ENCODE measurements at places on chromosomes 4 and X.

- no peak for DNase-seq
These were observed 81.8 kb downstream of the TEX11 start for GRCh38 chrX:70826715-70827114.

DNA sequence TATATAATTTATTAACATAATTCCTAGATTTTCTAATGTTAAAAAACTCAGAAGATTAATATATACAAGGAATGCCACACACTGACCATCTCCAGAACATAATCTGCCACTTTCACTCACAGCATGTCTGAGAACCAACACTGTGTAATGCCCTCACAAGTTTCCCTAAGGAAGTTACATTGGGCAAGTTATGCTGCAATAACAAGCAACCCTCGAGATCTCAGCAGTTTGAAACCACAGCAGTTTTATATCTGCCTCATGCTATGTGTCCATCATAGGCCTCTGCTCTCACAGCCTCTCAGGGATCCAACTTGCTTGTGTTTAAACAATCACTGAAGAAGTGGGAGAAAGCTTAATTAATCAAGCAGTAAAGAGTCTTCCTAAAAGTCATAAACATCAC lies 250.0 kb upstream of the SLC7A11 start:
- DNase-seq: no peak

- no peak for DNase-seq
These were observed 23.4 kb downstream of the PPP4R3C start for GRCh38 chrX:27439771-27440170.

- DNase-seq: peak; percentile 58
These were observed 192.5 kb upstream of the STK26 start for GRCh38 chrX:131830400-131831184.

- DNase-seq: no peak
These were observed 115.1 kb downstream of the CAMK2D start for GRCh38 chr4:113646442-113646822.

GRCh38 chrX:134601240-134601765 lies 57.0 kb downstream of the PLAC1 start:
- DNase-seq: no peak

DNA sequence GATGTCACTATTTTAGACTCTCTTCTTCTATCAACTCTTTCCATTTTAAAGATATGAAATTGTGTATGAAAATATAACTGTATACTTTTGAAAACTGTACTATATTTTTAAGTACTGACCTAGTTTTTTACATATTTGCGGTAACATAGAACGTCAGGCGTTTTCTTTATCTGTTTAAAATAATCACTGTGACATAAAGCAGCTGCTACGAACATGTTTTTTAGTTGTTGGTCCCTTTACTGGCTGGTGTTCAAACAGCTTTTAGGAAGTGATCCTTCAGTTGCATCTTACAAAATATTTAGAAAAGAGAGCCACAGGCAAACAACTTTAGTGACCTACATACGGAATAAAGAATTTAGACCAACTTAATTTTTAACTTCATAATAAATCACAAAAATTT lies 73.1 kb downstream of the METTL14 start:
- no peak for DNase-seq

- no peak for DNase-seq
These were observed 9.2 kb upstream of the SLC25A43 start for GRCh38 chrX:119389871-119390501.

DNA sequence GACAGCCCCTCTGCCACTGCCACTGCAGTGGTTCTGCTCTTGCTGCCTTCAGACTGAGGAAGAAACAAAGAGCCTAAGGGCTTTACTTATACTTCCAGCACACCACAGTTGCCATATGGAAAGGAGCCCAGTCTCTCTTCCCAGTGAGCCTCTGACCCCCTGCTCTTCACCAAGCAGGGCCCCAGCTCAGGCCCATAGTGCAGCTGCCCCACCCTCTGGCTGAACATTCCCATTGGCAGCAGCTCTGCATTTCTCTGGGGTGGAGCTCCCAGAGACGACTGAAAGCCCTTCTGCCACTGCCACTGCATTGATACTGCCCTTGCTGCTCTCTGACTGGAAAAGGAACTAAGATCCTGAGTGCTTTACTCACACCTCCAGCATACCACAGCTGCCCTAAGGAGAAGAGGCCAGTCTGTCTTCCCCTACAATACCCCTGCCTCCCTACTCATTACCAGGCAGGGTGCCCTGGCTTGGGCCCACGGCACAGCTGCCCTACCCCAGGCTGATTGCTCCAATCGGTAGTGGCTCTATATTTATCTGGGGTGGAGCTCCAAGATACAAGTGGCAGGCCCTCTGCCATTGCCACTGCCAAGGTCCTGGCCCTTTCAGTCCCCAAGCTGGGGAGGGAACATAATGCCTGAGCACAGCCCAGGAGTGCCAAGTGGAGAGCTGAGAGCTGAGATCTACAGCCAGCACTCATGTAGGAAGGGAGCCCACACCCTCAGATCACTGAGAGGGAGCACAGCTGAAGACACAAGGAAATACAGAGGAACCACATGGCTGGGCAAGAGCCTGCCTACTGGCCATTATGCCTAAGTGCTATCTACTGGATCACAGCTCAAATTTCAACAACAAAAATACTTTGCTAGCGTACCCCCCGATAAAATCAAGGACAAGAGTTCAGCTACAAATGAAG lies 36.0 kb downstream of the AWAT2 start:
- DNase-seq: no peak

DNA sequence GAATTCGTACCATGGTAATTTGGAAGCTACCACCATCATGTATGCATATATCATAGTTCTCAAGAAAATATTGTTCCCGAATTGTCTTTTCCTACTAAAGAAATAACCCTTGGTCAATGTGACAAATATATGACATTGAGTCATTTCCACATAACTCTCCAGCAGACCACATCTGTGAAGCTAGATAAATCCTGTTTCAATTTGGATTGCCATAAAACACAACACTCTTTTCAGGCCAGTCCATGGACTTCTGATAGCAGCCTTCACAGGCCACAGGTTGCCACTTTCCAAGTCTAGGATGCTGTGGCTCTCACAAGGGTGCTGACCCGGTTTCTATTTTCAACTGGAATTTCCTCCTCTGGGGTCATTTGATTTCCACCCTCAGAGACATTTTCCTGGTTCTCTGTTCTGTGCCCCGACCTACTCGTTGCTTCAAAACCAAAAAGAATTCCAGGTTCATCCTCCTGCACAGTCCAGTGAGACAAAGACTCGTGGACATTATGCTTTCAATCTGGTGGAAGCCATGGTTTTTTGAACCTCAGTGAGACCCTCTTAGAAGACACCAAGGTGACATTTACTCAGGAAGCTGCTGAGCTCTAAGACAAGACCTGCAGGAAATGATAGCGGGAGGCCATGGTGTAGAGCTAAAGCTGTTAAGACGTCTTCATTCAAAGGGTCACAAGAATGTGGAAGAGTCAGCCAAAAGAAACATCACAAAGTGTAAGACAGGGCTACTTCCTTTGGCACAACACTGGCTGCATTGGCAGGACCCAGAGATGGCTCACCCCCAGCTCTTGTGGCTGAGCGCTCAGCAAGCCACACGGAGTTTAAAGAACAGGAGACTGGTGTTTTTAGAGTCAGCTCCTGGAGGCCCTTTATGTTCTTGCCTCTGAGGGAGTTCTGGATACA lies 119.8 kb downstream of the AMELX start:
- DNase-seq: no peak

DNA sequence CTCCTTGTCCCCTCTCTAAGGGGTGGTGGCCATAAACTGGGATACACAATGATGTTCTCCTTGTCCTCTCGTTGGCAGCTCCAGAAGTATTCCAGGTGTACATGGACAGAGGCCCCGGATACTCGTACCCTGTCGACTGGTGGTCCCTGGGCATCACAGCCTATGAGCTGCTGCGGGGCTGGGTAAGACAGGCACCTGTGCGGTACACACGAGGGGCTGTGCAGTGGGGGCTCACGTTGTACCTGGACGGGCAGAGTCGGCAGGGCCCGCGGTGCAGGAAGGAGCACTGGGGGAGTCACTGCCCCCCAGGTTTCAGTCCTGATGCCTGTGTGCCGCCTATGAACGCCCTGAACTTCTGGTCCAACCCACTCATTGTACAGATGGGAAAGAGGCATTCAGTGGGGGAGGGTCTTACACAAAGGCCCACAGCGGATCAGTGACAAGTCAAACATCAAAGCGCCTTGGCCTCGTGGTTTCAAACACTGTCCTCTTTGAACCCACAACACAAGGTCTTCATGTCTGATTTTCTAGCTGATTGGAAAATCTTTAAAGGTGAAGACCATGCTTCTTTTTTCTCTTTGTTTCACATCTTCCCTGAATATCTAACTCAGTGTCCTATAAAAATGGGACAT lies 261.6 kb downstream of the EVC2 start:
- DNase-seq: no peak

DNA sequence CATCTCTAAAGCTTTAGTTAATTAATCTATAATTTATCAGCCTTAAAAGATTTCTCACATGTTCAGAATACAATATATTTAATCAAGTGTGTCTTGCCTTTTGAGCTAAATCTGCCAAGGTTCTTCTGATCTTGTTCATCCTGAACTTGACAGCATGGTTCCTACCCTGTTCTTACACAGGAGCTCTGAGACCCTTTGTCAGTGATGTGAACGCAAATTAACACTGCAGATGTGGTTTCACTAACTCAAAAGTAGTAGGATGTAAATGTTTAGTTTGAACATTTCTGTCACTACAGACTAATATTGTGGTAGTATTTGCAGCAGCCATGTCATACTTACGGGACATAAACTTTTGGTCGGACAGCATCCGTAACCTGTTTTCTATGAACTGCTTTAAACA lies 59.4 kb downstream of the SMARCAD1 start:
- DNase-seq: no peak

- no peak for DNase-seq
These were observed 29.5 kb upstream of the KDR start for GRCh38 chr4:55154933-55155332.

- DNase-seq: peak; percentile 3
These were observed 80.8 kb upstream of the IQCM start for GRCh38 chr4:149896432-149896831.

- no peak for DNase-seq
These were observed 276.9 kb upstream of the TACR3 start for GRCh38 chr4:103996637-103997036.

DNA sequence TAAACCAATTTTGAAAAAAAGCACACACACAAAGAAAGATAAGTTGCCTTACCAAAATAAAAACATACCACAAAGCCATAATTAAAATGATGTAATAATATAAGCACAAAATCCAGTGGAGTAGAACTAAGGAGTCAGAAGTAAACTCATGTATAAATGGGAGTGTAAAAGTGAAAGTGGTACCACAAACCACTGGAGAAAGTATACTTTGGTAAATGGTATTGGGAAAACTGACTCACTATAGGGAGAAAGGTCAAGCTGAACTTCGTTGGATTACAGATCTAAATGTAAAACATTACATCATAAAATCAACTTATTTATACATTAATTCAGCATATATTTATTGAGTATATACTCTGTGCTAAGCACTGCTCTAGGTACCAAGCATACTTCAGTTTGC lies 46.3 kb upstream of the HHIP start:
- no peak for DNase-seq

DNA sequence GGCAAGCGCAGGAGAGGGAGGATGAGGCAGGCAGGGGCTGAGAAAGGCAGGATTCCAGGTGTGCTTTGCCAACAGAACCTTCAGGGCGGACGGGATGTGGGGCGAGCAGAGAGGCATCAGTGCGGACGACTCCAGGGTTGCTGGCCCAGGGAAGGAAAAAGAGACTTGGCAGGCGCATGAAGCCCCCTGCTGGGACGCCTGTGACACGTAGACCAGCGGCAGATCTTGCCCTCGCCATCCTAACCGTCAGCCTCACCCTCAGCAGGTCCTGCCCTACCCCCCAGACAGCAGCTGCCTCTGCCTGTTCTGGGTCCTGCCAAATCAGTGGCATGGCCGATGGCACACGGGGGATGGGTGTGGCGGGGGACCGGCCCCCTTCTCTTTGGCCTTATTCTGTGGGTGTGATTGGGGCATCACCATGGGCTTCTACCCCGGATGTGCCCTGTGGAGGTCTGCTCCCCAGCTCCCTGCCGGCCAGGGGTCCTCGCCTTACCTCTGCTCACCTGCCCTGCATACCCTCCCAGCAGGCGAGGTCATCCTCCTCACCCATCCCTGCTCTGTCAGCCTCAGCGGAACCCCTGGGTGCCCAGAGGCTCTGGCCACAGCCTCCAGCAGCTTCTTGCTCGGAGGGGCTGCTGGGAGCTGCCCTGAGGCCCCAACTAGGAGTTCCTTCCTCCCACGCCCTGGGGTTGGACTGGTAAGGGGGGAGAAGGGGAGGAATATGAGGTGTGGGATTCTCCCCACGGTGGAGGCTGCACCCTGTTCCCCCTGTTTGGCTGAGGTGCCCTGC lies 2.9 kb upstream of the SH3BP2 start:
- no peak for DNase-seq

GRCh38 chrX:7062276-7062675 lies 85.2 kb upstream of the STS start:
- no peak for DNase-seq

DNA sequence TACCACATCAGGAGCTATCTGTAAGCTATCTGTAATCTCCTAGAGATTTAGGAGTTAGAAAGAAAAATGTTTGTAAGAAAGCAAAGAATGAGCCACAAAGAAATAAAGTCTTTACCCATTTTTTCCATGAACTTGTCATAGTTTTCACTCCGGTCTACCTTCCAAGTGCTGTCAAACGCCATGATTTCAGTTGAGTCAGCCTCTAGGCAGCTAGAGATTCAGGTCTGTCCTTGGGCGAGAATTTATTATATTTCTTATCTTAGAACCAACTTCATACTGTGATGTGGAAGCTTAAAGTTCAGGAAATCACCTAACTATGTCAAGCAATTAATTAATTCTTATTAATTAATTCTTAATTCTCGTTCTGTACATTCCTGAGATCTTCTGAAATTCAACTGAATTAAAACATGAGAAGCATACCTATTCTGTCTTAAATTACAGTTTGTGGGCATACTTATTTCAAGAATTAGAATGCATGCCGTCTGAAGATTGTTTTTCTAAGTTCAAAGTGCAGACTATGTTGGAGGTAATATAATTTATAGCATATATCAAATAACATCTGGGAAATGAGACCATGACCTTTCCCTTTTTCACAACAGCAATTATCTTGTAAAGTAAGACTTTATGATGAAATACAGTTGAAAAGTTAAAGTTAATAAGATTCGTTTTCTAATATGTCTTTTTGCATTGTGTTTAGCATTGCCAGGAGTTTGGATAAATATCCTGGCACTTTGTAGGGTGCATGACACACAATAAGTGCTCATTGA lies at the start of gene FABP2:
Gene FABP2 (minus strand): TSS at position 218 of the 767 bp plus-strand sequence. CDS start 36 bp downstream, at position 182.
- no peak for DNase-seq

GRCh38 chr4:144787365-144788258 lies 141.7 kb downstream of the HHIP start:
- DNase-seq: no peak

- no peak for DNase-seq
These were observed 1381.5 kb upstream of the ADGRL3 start for GRCh38 chr4:59818656-59819055.

All from NCI-H1930 (cell line).